ENCODE measurements at places on chromosomes 1 and 21.

DNA sequence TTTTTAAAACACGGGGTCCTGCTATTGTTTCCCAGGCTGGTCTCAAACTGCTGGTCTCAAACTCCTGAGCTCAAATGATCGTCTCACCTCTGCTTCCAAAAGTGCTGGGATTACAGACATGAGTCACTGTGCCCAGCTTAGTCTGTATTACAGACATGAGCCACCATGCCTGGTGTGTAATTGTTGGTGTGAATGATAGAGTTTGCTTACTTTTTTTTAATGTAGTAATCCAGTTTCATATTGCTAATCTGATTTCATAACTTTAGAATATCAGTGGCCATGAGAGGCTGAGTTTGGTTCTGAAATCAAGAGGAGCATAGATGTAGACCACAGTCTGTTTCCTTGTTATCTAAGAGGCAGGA, 3.4 kb downstream of the EPB41 start:
- no peak for DNase-seq

DNA sequence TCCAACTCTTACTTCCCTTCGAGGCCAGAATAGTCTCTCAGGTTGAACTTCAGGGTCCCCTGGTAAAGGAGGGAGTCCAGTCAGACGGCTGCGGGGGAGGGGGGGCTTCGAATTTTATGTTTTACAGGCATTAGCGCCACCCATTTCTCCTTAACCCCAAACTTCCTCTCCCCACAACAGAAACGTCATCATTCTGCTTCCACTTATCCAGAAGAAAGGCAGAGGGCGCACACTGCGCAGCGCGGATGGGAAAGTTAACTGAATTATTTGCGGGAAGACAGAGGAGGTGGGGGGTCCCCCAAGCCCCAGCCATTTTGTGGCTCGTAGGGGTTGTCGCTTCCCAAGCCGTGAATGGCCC, 529 bp upstream of the PRMT2 start:
- peak; percentile 67 for DNase-seq

DNA sequence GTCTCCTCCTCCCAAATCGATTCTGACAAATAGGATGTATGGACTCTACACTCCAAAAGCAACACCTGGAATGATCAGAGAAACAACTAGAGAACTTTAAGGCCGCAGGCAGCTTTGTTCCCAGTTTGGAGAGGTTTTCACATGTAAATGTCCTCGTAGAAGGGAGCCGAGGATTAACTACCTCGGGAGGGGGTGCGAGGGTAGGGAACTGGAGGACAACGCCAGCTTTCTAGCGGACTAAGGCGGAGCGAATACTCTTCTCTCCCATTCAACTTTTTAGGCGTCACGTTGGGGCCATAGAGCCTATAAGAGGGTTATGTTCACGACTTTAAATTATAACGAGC, 1.2 kb downstream of the SCAF4 start:
- no peak for DNase-seq

DNA sequence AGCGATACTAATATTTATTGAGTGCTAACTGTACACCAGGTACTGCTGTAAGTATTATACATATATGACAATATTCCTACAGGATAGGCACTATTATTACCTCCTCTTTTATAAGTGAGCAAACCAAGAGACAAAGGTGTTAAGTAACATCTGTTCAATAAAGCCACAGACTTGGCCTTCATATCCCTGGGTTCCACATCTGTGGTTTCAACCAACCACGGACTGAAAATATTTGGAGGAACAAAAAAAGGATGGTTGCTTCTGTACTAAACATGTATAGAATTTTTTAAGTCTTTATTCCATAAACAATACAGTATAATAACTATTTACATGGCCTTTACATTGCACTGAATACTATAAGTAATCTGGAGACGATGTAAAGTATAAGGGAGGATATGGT, 95.1 kb downstream of the RERE start:
- no peak for DNase-seq

GRCh38 chr1:3790952-3791351, 5.3 kb downstream of the LRRC47 start:
- DNase-seq, result no peak

GRCh38 chr1:5905436-5905835, 86.8 kb downstream of the NPHP4 start:
- no peak for DNase-seq

GRCh38 chr1:58576325-58576726, 726 bp downstream of the TACSTD2 start:
- peak; percentile 45 for DNase-seq
